Liver (tissue), 10 donors: ENCODE measurements at places on chromosomes 4 and X. TPM values are rescaled to one million over a fixed set of nuclear protein-coding genes. Genes with fewer than 3 reads are reported as not detected.

GRCh38 chr4:75255261-75255660 lies 258.9 kb downstream of the RCHY1 start:
- no peak for DNase-seq

- no peak for DNase-seq
Observed at GRCh38 chrX:6821730-6822129, 286.8 kb upstream of the VCX3A start.

DNA sequence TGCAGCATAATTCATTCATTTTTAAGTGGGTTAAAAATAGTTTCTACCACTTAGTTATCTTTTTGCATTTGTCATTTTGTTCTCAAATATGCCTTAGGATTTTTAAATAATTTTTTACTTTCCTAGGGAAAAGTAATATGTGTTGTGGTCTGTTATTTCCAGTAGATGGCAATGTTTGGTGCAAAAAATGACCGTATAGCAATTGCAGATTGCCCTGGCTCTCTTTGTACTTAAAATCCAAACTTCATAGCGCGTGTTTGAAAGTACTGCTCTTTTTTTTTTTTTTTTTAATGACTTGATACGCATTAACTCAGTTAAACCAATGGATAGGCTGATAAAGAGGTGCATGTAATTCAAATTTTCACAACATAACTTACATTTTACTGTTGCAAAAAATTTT lies 74.4 kb upstream of the RBMX start:
- DNase-seq: no peak

TACC3 gene
- 4.9 TPM for total RNA-seq

GRCh38 chr4:98673978-98674377 lies 15.6 kb upstream of the TSPAN5 start:
- peak; percentile 29 for DNase-seq

SHROOM3 gene
- total RNA-seq: 25.8 TPM

GRCh38 chrX:72609313-72609712 lies 36.7 kb upstream of the HDAC8 start:
- DNase-seq: no peak

GRCh38 chr4:103449296-103450023 lies 251.3 kb upstream of the CENPE start:
- no peak for DNase-seq

MOB1B gene
- total RNA-seq: 5.0 TPM

DNA sequence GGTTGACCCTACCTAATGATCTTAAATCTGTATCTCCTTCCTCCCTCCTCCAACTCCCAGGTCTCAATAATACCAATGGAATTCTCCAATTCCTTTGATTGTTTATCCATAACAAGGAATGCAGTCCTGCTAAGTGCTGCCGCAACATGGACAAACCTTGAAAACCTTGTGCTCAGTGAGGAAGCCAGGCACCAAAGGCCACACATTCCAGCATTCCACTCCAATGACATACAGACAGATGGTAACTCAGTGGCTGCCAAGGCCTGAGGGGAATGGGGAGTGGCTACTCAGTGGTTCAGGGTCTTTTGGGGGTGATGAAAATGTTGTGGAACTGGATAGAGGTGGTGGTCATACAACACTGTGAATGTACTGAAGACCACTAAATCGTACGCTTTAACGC lies 10.4 kb downstream of the HAUS7 start:
- DNase-seq: no peak

DNA sequence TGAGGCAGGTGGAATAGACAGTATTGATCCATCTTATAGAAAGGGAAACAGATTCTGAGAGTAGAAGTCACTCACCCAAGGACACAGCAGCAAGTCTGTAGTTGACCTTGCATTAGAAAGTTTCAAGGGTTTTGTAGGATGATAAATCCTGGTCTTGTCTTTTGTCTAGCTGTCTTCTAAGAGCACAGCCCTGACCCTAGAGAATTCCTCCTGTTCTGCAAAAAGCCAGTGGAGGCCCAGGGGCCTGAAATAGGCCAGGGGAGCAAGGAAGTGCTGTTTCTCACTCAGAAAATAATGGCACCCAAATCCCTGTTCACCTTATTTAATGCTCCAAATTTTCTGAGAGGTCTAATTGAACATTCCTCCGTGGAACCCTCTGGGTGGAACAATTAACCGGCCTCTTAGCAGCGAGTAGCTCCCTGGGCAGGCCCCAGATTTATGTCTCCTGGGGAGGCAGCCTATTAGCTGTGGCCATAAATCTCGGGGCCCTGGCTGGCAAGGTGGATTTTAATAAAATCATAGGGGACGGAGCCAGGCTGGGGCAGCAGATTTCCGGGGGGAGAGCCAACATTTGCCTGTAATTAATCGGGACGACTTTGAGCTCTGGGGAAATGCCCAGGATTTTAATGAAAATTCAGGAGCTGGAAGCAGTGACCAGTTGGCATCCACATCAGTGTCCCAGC lies 49.2 kb upstream of the MSX1 start:
- DNase-seq: no peak

PGK1 gene
- 70.3 TPM for total RNA-seq

DNA sequence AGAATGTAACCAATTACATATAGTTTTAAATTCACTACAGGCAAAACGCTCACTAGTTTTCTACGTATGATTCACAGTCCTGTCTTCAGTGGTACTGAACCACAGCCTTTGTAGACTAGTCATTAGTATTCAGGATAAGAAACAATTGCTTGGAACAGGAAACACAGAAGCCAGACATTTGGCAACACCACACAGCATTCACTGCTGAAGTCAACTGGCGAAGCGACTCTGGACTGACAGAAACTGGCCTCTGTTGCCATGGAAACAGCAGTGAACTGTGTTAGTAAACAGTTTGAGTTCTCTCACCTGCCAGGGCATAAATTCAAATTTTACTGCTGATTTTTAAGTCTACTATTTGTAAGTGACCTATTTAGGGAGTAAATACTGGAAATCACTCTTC lies 57.6 kb downstream of the MAPK10 start:
- DNase-seq: no peak

CXorf65 gene
- not detected for total RNA-seq
